ENCODE measurements at places on chromosomes 3 and 15.

DNA sequence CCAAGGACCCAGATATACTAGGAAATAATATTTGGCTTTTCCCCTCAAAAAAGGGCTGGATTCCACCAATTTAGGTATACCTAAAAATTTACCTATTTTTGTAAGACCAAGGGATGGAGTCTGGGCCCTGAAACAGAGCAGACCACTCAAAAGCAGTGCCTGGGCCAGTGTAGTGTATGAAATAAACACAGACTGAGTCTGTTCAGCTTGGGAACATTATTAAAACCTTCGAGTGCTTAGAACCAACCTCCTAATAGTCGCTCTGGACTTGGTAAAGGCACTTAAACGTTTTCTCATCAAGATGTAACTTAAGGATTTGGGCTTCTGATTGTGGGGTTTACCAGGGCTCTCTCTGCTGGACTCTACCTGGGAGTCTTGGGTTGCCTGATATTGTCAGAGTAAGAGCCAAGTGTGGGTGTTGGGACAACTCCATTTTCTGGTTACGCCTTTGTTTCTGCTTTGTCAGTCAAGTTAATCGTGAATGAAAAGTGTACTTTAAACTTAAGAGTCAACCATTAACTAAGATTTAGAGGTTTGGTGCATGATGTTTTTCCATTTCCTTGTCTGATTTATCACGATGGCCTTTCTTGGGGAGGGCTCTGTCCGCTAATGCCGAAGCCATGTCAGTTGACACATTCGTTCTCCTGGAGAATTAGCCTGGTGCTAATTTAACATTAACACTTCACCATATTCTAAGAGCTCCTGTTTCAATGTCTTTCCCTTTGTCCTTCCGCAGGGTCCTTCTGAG lies 221.0 kb upstream of the TPM1 start:
- no peak for DNase-seq

- no peak for DNase-seq
These were observed at the start of gene RYK for GRCh38 chr3:134250717-134251220. RYK (minus strand) TSS chr3:134250859; CDS start chr3:134250654, 205 bp downstream.

DNA sequence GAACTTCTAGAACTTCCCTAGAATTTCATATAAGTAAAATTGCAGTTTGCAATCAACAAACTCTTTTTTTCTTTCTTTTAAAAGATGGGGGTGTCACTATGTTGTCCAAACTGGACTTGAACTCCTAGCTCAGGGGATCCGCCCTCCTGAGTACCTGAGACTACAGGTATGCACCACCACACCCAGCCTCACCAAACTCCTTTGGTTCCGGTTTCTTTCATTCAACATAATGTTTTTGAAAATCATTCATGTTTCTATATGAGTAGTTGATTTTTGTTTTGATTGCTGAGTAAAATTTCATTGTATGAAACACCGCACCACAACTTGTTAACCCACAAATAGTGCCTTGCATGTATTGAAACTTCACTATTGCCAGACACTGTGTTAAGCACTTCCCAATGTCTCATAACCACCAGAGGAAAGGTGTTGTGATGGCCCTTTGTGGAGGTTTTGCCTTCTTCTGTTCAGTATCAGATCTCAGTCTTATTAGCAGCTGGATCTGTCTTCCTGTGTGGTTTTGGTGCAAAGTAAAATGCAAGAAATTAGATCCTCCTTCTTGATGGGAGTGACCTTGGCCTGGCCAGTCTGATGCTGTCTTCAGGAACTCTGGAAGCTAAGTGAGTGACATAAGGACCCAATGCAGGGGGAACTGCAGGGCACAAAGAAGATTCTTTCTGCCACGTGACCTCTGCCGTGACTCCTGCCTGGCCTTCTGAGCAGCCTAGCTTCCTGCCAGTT lies 78.8 kb upstream of the UBE2E1 start:
- DNase-seq = no peak

GRCh38 chr3:188122571-188123169 lies 31.3 kb upstream of the LPP start:
- DNase-seq = no peak

GRCh38 chr3:675846-676245 lies 417.0 kb upstream of the CNTN6 start:
- no peak for DNase-seq

Data from SIG-M5 (cell line).